ENCODE measurements at places on chromosomes 4 and X. TPM values are rescaled to one million over a fixed set of nuclear protein-coding genes. Genes with fewer than 3 reads are reported as not detected.

The ALG13 gene
- polyA plus RNA-seq, result 54.6 TPM

The PRKX gene
- 8.6 TPM for polyA plus RNA-seq

DNA sequence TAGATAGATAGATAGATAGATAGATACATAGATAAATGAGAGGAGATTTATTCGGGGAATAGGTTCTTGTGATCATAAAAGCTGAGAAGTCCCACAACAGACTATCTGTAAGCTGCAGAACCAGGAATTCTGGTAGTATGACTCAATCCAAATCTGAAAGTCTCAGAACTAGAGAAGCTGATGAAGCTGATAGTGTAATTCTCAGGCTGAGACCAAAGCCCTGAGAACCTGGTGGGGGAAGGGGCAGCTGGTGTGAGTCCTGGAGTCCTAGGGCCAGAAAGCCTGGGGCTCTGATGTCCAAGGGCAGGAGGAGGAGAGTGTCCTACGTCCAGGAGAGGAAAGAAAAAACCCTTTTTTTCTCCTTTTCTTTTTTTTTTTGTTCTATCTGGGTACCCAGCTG lies 8.0 kb upstream of the BANK1 start:
- no peak for DNase-seq
- no peak overlapping the region for H3K27ac ChIP-seq
- no peak overlapping the region for H3K4me3 ChIP-seq
- no peaks in the 10 kb centered on the region for H3K27me3 ChIP-seq

- no peaks in the 10 kb centered on the region for H3K4me1 ChIP-seq
- H3K27ac ChIP-seq, result no peak overlapping the region
- H3K4me3 ChIP-seq, result no peak overlapping the region
- no peak for DNase-seq
- H3K27me3 ChIP-seq, result no peaks in the 10 kb centered on the region
Observed at GRCh38 chr4:90603540-90603939, 476.3 kb downstream of the CCSER1 start.

DNA sequence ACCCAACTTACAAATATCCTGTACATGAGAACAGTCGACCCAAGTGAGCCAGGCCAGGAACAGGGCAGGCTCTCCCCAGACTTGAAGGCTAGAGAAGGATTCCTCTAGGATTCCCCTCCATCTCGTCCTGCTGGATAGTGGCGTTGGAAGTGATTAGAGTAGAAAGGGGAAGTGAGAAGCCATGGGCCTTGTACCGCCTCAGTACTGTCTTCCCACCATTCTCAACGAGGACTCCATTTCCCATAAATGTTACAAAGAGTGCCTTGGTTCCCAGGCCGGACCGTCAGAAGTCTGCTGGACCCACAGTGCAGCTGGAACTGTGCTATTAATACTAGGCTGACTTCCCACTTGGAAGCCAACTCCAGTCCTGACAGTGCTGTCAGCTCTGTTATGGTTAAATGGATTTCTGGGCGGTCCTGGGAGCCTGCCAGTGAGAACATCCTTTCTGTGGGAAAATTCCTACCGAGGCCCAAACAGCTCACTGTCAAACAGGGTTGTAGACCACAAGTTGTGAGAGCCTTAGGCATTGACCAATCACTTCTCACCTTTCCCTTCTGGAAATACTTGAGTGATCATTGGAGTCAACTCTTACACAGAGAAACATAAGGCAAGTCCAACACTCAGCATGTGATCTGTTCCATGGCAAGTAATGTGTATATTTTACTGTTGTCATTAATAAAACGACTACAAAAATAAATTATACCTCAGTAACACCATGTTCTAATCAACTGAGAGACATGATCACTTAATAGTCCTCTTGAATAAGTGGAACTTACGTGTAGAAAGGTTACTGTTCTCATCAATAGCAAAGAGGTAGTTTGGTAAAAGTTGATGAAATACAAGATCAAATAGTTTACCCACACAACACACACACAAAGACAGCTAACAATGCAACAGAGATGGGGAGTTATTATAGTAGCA lies 58.4 kb downstream of the AMELX start:
- H3K27ac ChIP-seq, result peak overlapping the region; percentile 15
- H3K4me1 ChIP-seq, result no peaks in the 10 kb centered on the region
- no peak for DNase-seq

GRCh38 chr4:139813881-139814280 lies 148.3 kb downstream of the MGST2 start:
- DNase-seq, result no peak
- H3K27me3 ChIP-seq, result no peaks in the 10 kb centered on the region
- no peak overlapping the region for H3K27ac ChIP-seq
- peaks cover 26% of the 10 kb centered on the region for H3K4me1 ChIP-seq

Data from thymus (tissue), 14 donors.